ENCODE measurements at places on chromosomes 5 and 9.

- DNase-seq = no peak
Measured at GRCh38 chr9:21077781-21078180, at the start of gene IFNB1. Gene IFNB1 (minus strand): TSS chr9:21077942. CDS start chr9:21077869, 73 bp downstream.

DNA sequence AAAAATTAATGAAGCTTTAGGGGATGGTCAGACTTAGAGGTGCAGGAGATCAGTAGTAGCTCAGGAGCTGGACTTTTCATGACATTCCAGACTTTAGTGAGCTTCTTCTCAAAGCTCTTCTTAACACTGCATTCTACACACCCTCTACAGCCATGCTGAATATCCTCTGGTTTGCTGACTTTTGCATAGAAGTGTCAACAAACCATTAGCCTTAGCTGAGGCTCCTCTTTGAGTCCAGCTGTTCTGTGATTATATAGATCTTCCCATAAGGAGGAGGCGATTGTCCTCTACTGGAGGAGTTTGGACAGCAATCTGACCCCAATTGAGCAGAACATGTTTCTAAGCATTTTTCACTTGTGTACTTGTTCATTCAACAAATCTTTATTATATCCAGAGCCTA lies 75.0 kb upstream of the RUSC2 start:
- no peak for DNase-seq

- DNase-seq = no peak
Measured at GRCh38 chr9:110115341-110115820, 92.6 kb downstream of the C9orf152 start.

- DNase-seq = no peak
Measured at GRCh38 chr9:127418037-127418471, 6.1 kb upstream of the ZNF79 start.

GRCh38 chr9:4887556-4887955 lies 94.8 kb downstream of the RCL1 start:
- no peak for DNase-seq

GRCh38 chr9:109063760-109064159 lies 50.5 kb upstream of the CTNNAL1 start:
- no peak for DNase-seq

DNA sequence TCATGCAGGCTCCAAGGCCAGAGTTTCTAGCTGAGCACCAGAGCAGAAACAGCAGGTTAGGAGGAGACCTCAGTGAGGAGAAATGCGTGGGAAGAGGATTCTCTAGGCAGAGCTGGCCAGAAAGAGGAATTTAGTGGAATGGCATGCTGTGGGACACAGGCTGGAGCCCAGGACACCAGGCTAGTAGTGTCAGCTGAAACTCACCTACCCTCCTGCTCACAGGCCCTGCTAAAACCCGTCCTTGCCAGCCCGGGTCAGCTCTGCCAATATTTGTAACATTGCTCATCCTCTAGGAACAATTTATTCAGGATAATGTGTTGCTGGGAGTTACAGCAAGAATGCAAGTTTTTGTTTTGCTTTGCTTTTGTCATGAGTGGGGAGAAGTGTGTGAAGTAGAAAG lies 40.2 kb upstream of the AGXT2 start:
- no peak for DNase-seq

- no peak for DNase-seq
Measured at GRCh38 chr9:14218253-14218652, 95.7 kb downstream of the NFIB start.

DNA sequence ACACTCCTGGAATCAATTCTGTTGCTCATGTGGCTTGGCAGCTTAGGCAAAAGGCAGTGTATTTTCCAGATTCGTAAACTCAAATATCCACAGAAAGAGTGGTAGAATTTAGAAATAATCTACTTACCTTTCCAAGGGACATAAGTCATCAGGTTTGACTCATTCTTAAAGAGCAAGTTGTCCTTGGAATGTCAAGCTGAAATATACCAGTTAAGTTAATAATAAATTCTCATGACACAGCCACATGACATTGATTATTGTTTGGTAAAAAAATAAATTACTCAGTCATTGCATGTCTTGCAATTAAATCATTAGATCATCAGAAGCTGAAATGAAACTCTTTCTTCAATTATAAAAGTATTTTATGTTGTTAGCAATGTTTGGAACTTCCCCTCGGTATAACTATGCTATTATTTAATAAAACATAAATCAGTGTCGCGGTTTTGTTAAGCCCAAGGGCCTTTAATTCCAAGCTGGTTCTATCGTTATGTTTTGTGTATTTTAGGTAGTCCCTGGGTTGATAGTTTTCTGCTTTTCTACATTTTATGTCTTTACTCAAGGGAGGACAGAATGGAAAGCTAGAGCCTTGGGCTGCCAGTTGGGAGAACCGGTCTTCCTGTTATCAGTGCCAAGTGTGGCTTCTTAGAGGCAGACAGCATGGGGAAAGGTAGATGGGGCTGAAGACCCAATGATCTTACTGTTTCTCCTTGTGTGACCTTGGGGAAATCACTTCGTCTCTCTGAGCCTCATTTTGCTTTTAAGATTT lies 79.3 kb upstream of the PRLR start:
- DNase-seq = no peak

GRCh38 chr5:149794487-149794971 lies 64.4 kb downstream of the PPARGC1B start:
- DNase-seq = peak; percentile 40

- no peak for DNase-seq
Measured at GRCh38 chr5:81363093-81363871, 30.7 kb downstream of the ACOT12 start.

DNA sequence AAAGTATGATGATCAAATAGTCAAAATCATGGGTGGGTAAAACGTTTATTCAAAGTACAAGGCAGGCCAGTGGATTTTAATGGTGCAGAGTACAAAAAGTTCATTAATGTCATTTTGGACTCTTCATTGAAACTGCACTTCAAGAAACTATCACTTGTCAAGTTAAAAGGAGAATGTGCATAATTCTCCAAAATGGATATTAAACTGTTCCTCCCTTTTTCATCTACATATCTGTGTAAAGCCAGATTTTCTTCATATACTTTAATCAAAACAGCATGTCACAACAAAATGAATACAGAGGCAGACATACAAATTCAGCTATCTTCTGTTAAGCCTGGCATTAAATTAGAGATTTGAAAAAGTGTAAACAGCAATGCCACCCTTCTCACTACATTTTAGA lies 401.6 kb downstream of the NR2F1-AS1 start:
- no peak for DNase-seq

DNA sequence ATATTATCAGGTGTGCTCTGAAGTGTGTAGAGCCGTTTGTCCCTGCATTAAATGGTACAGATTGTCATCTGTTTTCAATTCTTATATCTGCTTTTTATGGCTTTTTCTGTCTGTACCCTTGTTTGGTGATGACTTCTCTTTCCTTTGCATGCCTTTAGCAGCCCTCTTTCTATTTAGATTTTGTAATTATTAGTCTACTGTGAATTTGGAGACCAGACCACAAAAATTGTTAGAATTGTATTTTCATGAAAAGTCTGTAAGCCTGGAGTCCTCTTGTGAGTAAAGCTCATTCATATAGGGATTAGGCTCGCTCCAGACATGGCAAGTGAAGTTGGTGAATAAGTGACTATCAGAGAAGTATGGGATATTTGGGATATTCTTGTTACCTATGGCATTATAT lies 41.7 kb downstream of the NFX1 start:
- no peak for DNase-seq

- DNase-seq = no peak
Measured at GRCh38 chr9:6628704-6629103, 16.8 kb downstream of the GLDC start.

- DNase-seq = no peak
Measured at GRCh38 chr9:111891910-111892499, 4.6 kb upstream of the UGCG start.

DNA sequence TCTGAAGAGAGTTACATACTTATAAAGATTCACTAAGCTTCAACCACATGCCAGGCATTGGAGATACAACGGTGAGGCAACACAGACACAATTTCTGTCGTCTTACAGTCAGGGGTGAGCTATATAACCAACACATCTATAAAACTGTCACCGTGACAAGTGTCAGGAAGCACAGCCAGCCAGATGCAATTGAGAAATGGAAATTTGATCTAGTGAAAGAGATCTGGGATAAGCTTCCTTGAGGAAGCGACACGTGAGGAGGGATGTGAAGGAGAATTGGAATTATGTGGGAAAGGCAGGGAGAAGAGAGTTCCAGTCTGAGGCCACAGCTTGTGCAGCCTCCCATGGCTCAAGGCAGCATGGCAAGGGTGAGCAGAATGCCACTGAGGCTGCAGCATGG lies 50.9 kb upstream of the ZNF354B start:
- DNase-seq = no peak

DNA sequence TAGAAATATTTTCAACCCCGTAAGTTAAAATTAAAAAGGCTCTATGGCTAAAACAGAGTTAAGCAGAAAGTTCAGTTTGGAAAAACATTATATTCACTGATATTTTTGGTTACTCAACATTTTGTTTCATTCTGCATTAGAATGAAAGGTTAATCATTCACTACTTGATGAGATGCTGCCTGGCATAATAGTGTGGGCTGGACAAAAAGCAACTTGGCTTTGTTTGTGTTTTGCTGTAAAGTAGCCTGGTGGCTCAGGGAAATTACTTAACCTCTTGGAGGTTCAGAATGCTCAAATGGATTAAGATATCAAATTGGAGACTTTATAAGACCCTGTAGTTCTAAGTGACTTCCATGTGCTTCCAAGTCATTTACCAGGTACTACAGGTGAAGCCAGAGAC lies 367.4 kb upstream of the TRPC7 start:
- DNase-seq = no peak

DNA sequence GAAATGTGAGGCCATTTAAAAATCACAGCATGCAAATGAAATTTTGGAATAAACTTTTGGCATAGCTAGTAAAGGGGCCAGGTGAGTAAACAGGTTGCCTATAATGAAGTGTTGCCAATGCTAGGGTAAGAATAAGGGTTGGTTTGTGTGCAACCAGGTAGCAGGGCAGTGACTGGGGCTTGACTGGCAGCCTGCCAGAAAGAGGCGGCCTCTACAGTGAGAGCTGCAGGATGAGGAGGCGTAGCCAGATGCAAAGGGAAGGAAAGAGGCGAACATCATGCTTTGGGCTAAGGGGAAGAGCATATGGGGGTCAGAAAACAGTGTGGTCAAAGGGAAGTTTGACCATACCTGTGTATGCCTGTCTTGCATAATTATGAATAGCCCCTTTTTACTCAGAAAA lies 70.6 kb downstream of the MAST4 start:
- no peak for DNase-seq

GRCh38 chr9:117706421-117707116 lies 2.4 kb downstream of the TLR4 start:
- no peak for DNase-seq

- no peak for DNase-seq
Measured at GRCh38 chr9:13444245-13445102, 165.0 kb upstream of the MPDZ start.

DNA sequence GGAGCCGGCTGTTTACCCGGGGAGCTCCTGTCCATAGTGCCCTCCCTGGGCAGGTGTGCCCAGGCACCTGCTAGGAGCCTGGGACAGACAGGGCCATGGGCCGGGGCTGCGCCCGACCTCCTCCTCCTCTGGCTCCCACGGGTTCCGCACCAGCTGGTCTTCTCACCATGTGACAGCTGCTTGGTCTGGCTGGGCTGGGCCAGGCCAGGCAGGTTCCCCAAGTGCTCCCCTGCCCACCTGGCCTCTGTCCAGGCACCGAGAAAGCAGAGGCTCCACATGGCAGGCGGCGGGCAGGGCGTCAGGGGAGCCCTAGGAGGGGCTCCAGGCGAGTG lies 60.0 kb downstream of the OLFM1 start:
- DNase-seq = no peak

GRCh38 chr9:131799177-131799823 lies 59.4 kb upstream of the RAPGEF1 start:
- peak; percentile 8 for DNase-seq

GRCh38 chr5:154849791-154850201 lies 607 bp downstream of the FAXDC2 start:
- DNase-seq = no peak

DNA sequence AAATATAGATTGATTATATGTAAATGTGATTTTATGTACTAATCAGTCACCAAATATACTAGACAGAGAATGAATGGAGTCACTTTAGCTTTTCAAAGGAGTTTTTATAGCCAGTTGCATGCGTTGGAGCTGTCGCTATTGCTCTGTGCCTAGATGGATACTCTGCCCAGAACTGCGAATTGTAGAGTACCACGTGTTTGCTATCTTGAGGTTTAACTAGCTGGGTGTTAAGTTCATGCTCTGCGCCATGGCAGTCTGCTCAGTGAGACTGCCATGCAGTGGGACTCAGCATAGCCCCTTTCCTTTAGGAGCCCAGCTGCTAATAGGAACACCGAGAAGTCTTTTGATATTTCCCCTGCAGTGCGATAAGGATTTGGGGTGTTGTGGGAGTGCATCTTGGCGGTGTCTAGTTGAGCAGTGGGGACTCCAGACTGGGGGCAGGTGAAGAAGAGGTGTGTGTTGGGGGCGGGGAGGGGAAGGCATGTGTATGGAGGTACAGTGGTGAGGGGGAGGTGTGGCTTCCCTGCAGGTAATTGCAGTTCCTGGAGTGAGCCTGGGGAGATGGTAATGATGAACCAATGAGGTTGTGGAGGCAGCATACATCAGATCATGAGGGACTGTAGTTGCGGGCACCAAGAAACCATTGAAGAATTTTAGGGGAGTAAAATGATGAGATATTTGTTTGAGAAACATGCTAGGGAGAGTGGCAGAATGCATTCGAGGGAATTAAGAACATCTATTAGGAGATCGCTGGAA lies 118.9 kb downstream of the TRIO start:
- DNase-seq = no peak

GRCh38 chr9:3308609-3309008 lies 217.2 kb downstream of the RFX3 start:
- peak; percentile 7 for DNase-seq

- DNase-seq = no peak
Measured at GRCh38 chr9:99870126-99870525, 36.3 kb upstream of the STX17 start.

- DNase-seq = no peak
Measured at GRCh38 chr9:109317311-109317978, 3.4 kb downstream of the EPB41L4B start.

- no peak for DNase-seq
Measured at GRCh38 chr5:62587737-62588136, 9.1 kb downstream of the LRRC70 start.

- DNase-seq = no peak
Measured at GRCh38 chr5:95927927-95928723, 33.5 kb downstream of the ELL2 start.

DNA sequence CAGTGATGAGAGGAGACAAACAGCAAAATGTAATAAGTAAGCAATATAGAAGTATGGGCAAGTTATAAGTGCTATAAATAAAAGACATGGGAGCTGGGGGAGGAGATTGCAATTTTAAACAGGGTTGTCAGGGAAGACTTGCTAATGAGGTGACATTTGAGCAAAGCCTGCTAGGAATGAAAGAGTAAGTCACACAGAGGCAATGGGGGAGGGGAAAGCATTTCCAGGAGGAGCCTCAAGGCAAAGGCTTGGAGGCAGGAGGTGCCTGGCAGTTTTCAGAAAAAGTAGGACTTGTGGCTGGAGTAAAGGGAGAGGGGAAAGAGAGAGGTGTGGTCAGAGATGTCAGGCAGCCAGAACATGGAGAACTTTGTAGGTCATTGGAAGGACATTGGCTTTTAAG lies 124.4 kb upstream of the NMUR2 start:
- no peak for DNase-seq
